ENCODE measurements at places on chromosomes 5 and 9. TPM values are rescaled to one million over a fixed set of nuclear protein-coding genes. Genes with fewer than 3 reads are reported as not detected.

Gene PIP5KL1
- 2.0 TPM for total RNA-seq

Gene ANKRD34B
- 0.16 TPM for total RNA-seq

Gene FOXD4L4
- total RNA-seq: not detected

Gene PCDHB7
- total RNA-seq: 0.05 TPM

Gene SYK
- total RNA-seq: 0.03 TPM

Gene MUSK
- total RNA-seq: not detected

Gene TMEM232
- not detected for total RNA-seq

Gene VCAN
- 11.0 TPM for total RNA-seq

Data from A549 treated with Mapracorat at 1 μM for 4 hours (cell line).